Vein endothelial cell (primary cell): ENCODE measurements at places on chromosomes 13 and 19. TPM values are rescaled to one million over a fixed set of nuclear protein-coding genes. Genes with fewer than 3 reads are reported as not detected.

The FOXA3 gene
- total RNA-seq, result under 0.01 TPM in 1 of 2 replicates, not detected in the other

The IGFL1 gene
- not detected in 2 replicates for total RNA-seq

The EDDM13 gene
- 0.33 TPM in 1 of 2 replicates, not detected in the other for total RNA-seq

The CAPS gene
- total RNA-seq, result 2.3 and 2.5 TPM in 2 replicates

The PSG5 gene
- 0.10 TPM in 1 of 2 replicates, not detected in the other for total RNA-seq

The RASA3 gene
- total RNA-seq, result 58.3 and 60.1 TPM in 2 replicates

The PRRG2 gene
- 6.5 and 8.5 TPM in 2 replicates for total RNA-seq

The KCNN1 gene
- not detected in 2 replicates for total RNA-seq

The ACP7 gene
- not detected in 2 replicates for total RNA-seq

The IL12RB1 gene
- total RNA-seq, result 0.10 TPM in 1 of 2 replicates, not detected in the other

The DACH1 gene
- total RNA-seq, result 1.6 and 7.2 TPM in 2 replicates

The RNF225 gene
- 0.33 and 0.67 TPM in 2 replicates for total RNA-seq

The PRKD2 gene
- total RNA-seq, result 36.3 and 55.3 TPM in 2 replicates

The PLEKHA4 gene
- total RNA-seq, result 2.0 and 5.6 TPM in 2 replicates

The IRF3 gene
- 38.5 and 43.2 TPM in 2 replicates for total RNA-seq

The PRTN3 gene
- not detected in 2 replicates for total RNA-seq

The ZNF844 gene
- total RNA-seq, result 1.6 and 4.2 TPM in 2 replicates

The ICAM5 gene
- under 0.01 TPM in 1 of 2 replicates, not detected in the other for total RNA-seq

The CGB3 gene
- not detected in 2 replicates for total RNA-seq

The GPR183 gene
- 0.10 and 0.33 TPM in 2 replicates for total RNA-seq

The ZNF628 gene
- 2.5 and 9.8 TPM in 2 replicates for total RNA-seq

The UBXN6 gene
- total RNA-seq, result 83.8 and 109 TPM in 2 replicates

The COX7A1 gene
- 5.9 and 9.5 TPM in 2 replicates for total RNA-seq

The KLK12 gene
- total RNA-seq, result not detected in 2 replicates

The WASF3 gene
- 26.2 and 26.8 TPM in 2 replicates for total RNA-seq

The GRAMD1A gene
- total RNA-seq, result 50.8 and 76.4 TPM in 2 replicates

The KRI1 gene
- total RNA-seq, result 5.9 and 6.2 TPM in 2 replicates

The PSG2 gene
- total RNA-seq, result not detected in 2 replicates

The KLK4 gene
- not detected in 2 replicates for total RNA-seq

The ADM5 gene
- total RNA-seq, result 0.98 and 1.9 TPM in 2 replicates

The ZNF135 gene
- total RNA-seq, result 0.98 and 2.1 TPM in 2 replicates

The PCDH20 gene
- total RNA-seq, result not detected in 2 replicates

The RUBCNL gene
- total RNA-seq, result not detected in 2 replicates

The ZNF560 gene
- under 0.01 and 0.19 TPM in 2 replicates for total RNA-seq

The LILRA1 gene
- not detected in 2 replicates for total RNA-seq

The TCF3 gene
- 161 and 194 TPM in 2 replicates for total RNA-seq

The CDC42EP5 gene
- total RNA-seq, result 69.1 and 109 TPM in 2 replicates

The OR7D2 gene
- not detected in 2 replicates for total RNA-seq

The LILRA2 gene
- not detected in 2 replicates for total RNA-seq

The DCT gene
- 0.10 TPM in 1 of 2 replicates, not detected in the other for total RNA-seq

The ANKLE1 gene
- 0.96 and 1.3 TPM in 2 replicates for total RNA-seq

The IGLON5 gene
- total RNA-seq, result not detected in 2 replicates
